ENCODE measurements at places on chromosomes 3 and 15.

DNA sequence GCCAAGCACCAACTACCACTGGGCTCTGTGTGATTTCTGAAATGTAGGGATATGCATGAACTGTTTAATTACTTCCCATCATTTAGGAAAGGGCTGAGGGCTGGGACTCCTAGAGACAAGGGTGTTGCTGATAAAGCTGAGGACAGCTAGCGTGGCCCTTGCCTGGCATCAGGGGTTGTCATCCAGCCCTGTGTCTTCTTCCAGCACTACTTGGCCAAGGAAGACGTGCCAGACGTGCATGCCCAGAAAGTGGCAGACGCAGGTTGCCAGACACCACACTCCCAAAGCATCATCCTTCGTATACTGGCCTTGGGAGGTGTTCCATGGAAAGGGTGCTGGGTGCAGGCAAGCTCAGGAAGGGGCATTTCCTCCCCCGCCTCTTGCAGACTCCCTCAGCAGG is 64.8 kb downstream of the LRIG1 start:
- DNase-seq = no peak

DNA sequence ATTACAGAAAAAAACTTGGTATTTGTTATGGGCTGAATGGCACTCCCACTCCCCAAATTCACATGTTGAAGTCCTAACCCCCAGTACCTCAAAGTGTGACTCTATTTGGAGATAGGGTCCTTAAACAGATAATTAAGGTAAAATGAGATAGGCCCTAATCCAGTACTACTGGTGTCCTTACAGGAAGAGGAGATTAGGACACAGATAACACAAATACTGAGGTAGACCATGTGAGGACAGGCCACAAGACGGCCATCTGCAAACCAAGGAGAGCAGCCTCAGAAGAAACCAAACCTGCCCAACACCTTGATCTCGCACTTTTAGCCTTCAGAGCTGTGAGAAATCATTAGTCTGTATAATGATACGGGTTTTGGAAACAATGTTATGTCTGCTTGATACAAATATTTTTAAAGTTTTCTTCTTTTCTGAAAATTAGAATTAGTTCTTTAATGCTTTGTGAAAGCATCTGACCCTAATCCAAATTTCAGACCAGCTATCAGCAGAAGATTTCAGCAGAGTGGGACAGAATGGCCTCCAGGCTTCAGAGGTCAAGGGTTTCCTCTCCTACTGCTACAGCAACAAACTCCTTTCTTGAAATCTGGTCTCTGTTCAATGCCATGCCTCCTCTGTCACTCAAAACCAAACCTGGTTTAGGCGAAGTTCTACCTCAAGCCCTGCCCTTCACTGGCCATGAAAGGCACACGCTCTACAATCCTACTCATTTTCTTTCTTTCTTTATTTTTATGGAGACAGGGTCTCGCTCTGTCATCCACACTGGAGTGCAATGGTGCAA is 22.0 kb upstream of the HDC start:
- DNase-seq = no peak

- no peak for DNase-seq
Observed at GRCh38 chr3:149366941-149367840, 10.3 kb downstream of the TM4SF1 start.

GRCh38 chr3:172285844-172286243 is 162.4 kb downstream of the GHSR start:
- no peak for DNase-seq

DNA sequence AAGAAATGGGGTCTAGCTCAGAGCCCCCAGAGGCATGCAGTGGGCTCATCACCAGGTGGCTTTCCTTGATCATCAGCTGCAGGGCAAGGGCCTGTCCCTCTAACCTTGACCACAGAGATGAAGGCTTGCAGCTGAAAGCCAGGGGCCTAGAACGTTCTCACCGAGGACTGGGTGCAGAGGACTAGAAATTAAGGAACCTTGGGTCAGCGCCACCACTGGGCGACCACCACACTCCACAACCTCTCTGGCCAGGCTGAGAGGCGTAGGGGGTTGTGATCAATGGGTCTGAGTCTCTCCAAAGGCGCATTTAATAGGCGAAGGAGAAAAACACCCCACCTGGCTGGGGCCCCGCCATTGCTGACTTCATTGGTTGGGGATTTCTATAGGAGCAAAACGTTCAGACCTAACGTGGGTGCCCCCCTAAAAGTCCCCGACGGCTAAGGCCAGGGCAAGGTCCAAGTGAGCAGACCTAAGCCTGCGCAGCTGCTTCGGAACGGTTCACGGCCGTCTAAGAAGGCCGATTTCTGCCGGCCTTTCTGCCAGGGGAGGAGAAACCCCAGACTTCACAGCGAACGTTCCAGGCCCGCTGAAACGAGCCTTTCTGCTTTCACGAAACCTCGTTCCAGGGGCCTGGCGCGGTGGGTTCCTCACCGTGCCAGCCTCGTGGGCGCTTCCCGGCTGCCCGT is 915 bp downstream of the BCL2L10 start:
- no peak for DNase-seq
